Hindlimb muscle (tissue), 1 donor: ENCODE measurements at places on chromosomes 4 and X.

- no peak for DNase-seq
These were observed 92.6 kb upstream of the H2AZ1 start for GRCh38 chr4:100042711-100043110.

DNA sequence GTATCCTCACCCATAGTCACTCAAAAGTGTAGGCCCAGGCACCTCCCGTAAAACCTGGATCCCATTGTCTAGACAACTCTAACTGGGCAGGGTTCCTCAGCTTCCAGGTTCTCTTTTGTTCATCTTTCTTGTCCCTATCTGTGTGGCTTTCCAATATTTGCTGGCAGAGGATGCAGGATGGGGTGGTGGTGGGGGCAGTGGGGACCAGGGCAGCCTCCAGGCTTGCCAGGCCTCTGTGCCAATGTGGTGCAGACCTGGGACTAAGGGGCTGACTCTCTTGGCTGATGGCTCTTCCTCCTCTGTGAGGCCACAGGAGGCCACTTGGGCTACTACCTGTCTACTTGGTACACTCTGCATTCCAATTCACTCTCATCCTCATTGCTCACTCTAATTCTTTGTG lies 76.4 kb downstream of the NBDY start:
- DNase-seq: no peak

DNA sequence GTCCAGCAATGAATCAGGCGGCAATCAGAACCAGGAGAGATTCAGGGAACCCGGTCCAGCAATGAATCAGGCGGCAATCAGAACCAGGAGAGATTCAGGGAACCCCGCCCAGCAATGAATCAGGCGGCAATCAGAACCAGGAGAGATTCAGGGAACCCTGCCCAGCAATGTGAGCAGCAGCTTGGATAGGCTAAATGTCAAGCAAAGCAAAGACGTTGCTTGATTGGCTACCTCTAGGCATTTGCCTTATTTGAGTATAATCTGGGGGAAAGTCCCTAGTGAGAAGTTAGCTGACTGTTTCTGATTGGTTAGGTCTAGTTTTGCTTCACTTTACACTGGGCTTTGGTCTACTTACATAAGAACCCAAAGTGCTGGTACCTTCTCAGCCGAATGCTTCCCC lies 1212.2 kb upstream of the TENM3 start:
- DNase-seq: no peak

GRCh38 chr4:93771640-93772411 lies 56.7 kb upstream of the ATOH1 start:
- no peak for DNase-seq

DNA sequence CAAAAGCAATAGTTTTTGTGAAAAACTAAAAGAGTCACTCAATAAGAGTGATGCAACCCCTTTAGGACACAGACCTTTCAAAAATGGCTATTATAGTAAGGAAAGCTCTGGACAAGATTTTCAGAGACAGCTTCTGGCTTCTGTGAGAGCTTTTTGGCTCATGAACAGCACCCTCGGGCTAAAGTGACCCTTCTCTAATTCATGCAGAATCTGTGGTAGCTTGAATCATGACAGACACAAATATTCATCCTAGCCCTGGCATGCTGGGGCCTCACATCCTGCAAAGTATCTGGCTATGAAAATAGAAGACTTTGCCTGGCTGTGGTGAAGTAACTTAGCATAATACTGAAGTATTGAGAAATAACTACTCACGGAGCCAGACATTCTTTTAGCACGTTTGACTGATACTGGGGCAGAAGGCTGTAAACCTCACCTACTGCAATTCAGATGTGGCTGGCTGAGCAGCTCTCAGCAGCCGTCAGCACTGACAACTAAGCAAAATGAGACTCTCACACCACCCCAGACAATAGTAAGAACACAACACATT lies 327.3 kb downstream of the MAPK10 start:
- DNase-seq: peak; percentile 45
